ENCODE measurements at places on chromosomes 3 and 15. TPM values are rescaled to one million over a fixed set of nuclear protein-coding genes. Genes with fewer than 3 reads are reported as not detected.

GRCh38 chr3:158249183-158249582 lies 139.3 kb downstream of the RSRC1 start:
- no peak for DNase-seq
- H3K4me3 ChIP-seq = no peak overlapping the region

- peaks cover 28% of the 10 kb centered on the region for H3K4me1 ChIP-seq
- peak overlapping the region; percentile 15 for H3K27ac ChIP-seq
- no peak overlapping the region for H3K4me3 ChIP-seq
- H3K27me3 ChIP-seq = no peaks in the 10 kb centered on the region
Measured at GRCh38 chr3:120147072-120147871, 53.0 kb upstream of the GSK3B start.

DNA sequence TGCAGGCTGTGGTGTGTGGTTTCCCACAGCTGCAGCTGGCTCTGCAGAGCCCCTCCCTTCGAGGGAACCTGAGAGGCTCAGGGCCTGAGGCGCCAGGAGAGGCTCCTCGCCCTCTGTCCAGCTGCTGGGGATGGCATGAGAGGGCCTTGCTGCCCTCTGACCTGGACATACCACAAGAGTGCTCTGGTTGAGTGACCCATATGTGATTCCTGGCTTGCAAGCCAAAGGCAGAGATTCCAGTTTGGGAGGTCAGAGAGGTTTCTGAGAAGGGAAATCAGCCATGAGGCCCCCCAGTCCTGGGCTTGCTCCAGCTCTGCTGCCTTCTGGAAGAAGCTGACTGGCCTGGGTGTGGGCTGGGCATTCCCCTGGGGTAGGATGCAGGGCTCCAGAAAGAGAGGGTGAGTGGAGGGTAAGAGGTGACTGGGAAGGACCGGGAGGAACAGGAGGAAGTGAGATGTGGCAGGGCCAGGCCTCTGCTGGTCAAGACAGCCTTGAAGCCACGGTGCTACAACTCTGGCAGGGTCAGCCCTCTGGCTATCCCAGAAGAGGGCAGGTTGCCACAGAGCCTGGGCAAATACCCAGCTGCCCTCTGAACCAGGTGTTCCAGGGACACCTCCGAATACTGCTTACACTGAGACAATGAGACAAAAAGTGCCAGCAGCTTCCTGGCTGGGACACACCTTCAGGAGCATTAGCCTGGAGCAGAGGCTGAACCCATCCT lies 16.0 kb upstream of the SRP14 start:
- peak overlapping the region; percentile 53 for H3K4me3 ChIP-seq
- DNase-seq = peak; percentile 79
- no peaks in the 10 kb centered on the region for H3K36me3 ChIP-seq
- H3K4me1 ChIP-seq = peaks cover 79% of the 10 kb centered on the region
- H3K27ac ChIP-seq = peak overlapping the region; percentile 94
- H3K27me3 ChIP-seq = no peaks in the 10 kb centered on the region

GRCh38 chr3:5162102-5162501 lies 25.4 kb upstream of the EDEM1 start:
- no peaks in the 10 kb centered on the region for H3K27me3 ChIP-seq
- H3K36me3 ChIP-seq = peaks cover 2% of the 10 kb centered on the region
- H3K27ac ChIP-seq = peak overlapping the region; percentile 80
- DNase-seq = no peak
- peaks cover 16% of the 10 kb centered on the region for H3K4me1 ChIP-seq

GRCh38 chr3:113514265-113514769 lies 639 bp downstream of the SPICE1 start:
- peak overlapping the region; percentile 91 for H3K4me3 ChIP-seq
- H3K27ac ChIP-seq = peak overlapping the region; percentile 97
- no peaks in the 10 kb centered on the region for H3K27me3 ChIP-seq
- H3K4me1 ChIP-seq = peaks cover 6% of the 10 kb centered on the region
- peak; percentile 17 for DNase-seq

DNA sequence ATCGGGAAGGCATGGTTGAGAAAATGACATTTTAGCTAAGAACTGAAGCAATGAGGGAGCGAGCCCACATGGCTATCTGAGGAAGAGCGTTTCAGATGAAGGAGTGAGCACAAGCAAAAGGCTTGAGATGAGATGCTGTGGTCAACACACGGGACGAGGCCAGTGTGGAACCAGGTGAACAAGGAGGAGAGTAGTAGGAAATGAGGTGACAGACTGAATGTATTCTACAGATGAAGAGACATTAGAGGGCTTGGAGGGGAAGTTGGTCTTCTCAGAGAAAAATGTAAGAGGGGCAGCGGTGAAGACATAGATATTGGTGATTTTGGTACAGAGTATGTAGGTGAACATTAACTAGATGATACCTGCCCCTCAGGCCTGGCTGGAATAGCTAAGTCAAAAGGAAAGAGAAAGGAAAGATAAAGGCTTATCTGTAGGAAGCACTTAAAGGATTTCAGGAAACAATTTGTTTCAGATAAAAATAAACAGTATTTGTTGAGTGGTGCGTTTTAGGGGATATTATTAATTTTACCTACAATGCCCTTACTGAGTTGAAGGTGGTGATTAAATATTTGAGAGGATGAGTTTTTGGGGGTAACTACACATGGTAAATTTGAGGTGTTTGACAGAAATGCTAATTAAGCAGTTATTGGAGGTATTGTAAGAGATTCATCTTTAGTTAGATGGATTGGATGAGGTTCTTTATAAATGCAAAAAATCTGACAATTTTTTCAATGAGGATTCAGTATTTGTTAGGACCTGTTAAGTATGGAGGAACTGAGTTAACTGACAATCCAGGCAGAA lies 57.0 kb downstream of the SLTM start:
- H3K36me3 ChIP-seq = peaks cover 45% of the 10 kb centered on the region
- H3K4me3 ChIP-seq = no peak overlapping the region
- H3K27ac ChIP-seq = no peak overlapping the region
- no peaks in the 10 kb centered on the region for H3K27me3 ChIP-seq

GRCh38 chr15:75232252-75232813 lies 25.8 kb upstream of the GOLGA6C start:
- H3K27ac ChIP-seq = no peak overlapping the region
- no peak for DNase-seq
- no peaks in the 10 kb centered on the region for H3K27me3 ChIP-seq
- H3K4me1 ChIP-seq = no peaks in the 10 kb centered on the region
- H3K36me3 ChIP-seq = no peaks in the 10 kb centered on the region

GRCh38 chr3:6962801-6963200 lies 101.9 kb downstream of the GRM7 start:
- H3K4me3 ChIP-seq = no peak overlapping the region
- H3K27ac ChIP-seq = no peak overlapping the region
- no peak for DNase-seq
- H3K27me3 ChIP-seq = no peaks in the 10 kb centered on the region
- H3K4me1 ChIP-seq = no peaks in the 10 kb centered on the region
- no peaks in the 10 kb centered on the region for H3K36me3 ChIP-seq

- DNase-seq = no peak
- H3K4me3 ChIP-seq = no peak overlapping the region
- no peaks in the 10 kb centered on the region for H3K4me1 ChIP-seq
- H3K27ac ChIP-seq = no peak overlapping the region
- H3K27me3 ChIP-seq = no peaks in the 10 kb centered on the region
Measured at GRCh38 chr3:38916706-38917105, 100.7 kb upstream of the SCN10A start.

- H3K4me3 ChIP-seq = no peak overlapping the region
- H3K36me3 ChIP-seq = no peaks in the 10 kb centered on the region
- no peak for DNase-seq
Measured at GRCh38 chr3:108334701-108335100, 38.4 kb downstream of the HHLA2 start.

GRCh38 chr3:192812743-192813383 lies 85.5 kb upstream of the FGF12 start:
- H3K36me3 ChIP-seq = no peaks in the 10 kb centered on the region
- no peaks in the 10 kb centered on the region for H3K27me3 ChIP-seq
- H3K4me1 ChIP-seq = no peaks in the 10 kb centered on the region
- no peak overlapping the region for H3K4me3 ChIP-seq
- H3K27ac ChIP-seq = no peak overlapping the region

GRCh38 chr3:143121241-143122088 lies 1.9 kb downstream of the CHST2 start:
- H3K4me3 ChIP-seq = peak overlapping the region; percentile 96
- peaks cover 12% of the 10 kb centered on the region for H3K27me3 ChIP-seq
- DNase-seq = peak; percentile 75
- H3K4me1 ChIP-seq = peaks cover 17% of the 10 kb centered on the region
- H3K27ac ChIP-seq = peak overlapping the region; percentile 3

DNA sequence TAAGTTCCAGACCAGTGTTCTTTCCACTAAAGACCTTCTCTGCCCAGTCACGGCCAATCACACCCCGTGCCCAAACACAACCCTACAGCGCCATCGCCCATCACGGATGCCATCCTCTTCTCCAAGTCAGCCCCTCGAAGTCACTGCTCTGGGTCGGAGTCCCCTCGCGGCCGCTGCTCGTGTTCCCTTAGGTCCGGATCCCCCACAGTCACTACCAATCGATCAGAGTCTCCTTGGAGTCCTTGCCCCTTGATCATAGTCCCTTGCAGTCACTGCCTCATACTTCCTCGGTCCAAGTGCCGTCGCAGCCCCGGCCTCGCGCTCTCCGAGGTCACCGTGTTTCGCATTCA lies 461 bp downstream of the PCYT1A start:
- H3K27ac ChIP-seq = peak overlapping the region; percentile 47
- no peak for DNase-seq
- no peaks in the 10 kb centered on the region for H3K36me3 ChIP-seq

DNA sequence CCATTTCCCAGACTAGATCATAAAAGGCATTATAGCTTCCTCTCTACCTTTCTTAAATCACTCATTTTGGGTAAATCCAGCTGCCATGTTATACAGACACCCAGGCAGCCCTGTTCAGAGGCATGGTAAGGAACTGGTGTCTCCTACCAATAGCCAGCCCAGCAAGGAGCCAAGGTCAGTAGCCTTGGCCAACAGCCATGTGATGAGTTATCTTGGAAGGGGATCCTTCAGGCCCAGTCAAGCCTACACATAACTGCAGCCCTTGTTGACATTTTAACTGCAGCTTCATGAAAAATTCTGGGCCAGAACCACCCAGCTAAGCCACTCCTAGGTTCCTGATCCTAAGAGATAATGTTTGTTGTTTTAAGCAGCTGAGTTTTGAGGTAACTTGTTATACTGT lies 29.0 kb upstream of the ZMAT3 start:
- H3K27me3 ChIP-seq = no peaks in the 10 kb centered on the region
- no peaks in the 10 kb centered on the region for H3K36me3 ChIP-seq
- no peak overlapping the region for H3K4me3 ChIP-seq
- no peak overlapping the region for H3K27ac ChIP-seq
- no peak for DNase-seq

GRCh38 chr15:72800833-72801481 lies 17.4 kb upstream of the ADPGK start:
- H3K36me3 ChIP-seq = no peaks in the 10 kb centered on the region
- DNase-seq = no peak
- peaks cover 4% of the 10 kb centered on the region for H3K4me1 ChIP-seq
- H3K27ac ChIP-seq = no peak overlapping the region

DNA sequence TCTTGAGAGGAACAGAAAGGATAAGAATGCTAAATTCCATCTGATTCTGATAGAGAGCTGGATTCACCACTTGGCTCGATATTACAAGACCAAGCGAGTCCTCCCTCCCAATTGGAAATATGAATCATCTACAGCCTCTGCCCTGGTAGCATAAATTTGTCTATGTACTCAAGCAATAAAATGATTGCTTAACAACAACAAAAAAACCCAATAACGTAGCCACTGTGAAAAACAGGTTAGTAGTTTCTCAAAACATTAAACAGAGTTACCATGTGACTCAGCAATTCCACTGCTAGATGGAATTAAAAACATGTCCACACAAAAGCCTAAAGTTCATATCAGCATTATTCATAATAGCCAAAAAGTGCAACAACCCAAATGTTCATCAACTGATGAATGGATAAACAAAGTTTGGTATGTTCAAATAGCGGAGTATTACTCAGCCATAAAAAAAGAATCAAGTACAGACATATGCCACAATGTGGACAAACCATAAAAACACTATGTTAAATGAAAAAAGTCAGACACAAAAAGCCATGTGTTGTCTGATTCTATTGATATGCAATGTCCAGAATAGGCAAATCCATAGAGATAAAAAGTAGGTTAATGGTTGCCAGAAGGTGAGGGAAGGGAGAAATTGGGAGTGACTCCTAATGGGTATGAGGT lies 16.8 kb downstream of the BCL2L10 start:
- H3K27ac ChIP-seq = no peak overlapping the region
- no peak overlapping the region for H3K4me3 ChIP-seq
- H3K27me3 ChIP-seq = no peaks in the 10 kb centered on the region
- no peaks in the 10 kb centered on the region for H3K4me1 ChIP-seq

DNA sequence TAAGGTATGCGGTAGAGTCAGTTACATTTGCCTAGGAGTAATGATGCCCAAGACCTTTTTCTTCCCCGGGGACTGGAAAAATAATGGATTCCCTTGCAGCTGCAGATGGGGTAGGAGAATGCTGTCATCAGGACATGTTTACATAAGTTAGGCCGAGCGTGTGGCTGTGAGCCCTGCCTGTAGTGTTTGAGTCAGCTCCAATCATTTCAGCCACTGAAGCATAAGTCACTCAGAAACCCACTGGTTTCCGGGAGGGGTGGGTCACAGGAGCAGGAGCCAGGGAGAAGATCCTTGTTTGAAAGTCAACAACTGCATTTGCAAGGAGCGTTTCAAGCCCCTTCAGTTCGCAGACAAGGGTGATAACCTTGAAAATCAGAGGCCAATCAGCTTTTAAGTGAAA lies 562.3 kb downstream of the MCTP2 start:
- H3K4me3 ChIP-seq = no peak overlapping the region
- H3K36me3 ChIP-seq = no peaks in the 10 kb centered on the region
- DNase-seq = no peak
- H3K4me1 ChIP-seq = no peaks in the 10 kb centered on the region
- no peaks in the 10 kb centered on the region for H3K27me3 ChIP-seq

- H3K4me3 ChIP-seq = no peak overlapping the region
- H3K27me3 ChIP-seq = no peaks in the 10 kb centered on the region
- H3K36me3 ChIP-seq = no peaks in the 10 kb centered on the region
- H3K27ac ChIP-seq = no peak overlapping the region
- H3K4me1 ChIP-seq = no peaks in the 10 kb centered on the region
Measured at GRCh38 chr3:67593761-67594234, 60.6 kb downstream of the SUCLG2 start.

GRCh38 chr3:13411186-13411860 lies 8.8 kb downstream of the NUP210 start:
- no peaks in the 10 kb centered on the region for H3K27me3 ChIP-seq
- H3K4me1 ChIP-seq = peaks cover 32% of the 10 kb centered on the region
- no peak overlapping the region for H3K27ac ChIP-seq
- H3K36me3 ChIP-seq = peaks cover 17% of the 10 kb centered on the region
- no peak for DNase-seq
- no peak overlapping the region for H3K4me3 ChIP-seq

- H3K36me3 ChIP-seq = no peaks in the 10 kb centered on the region
- no peaks in the 10 kb centered on the region for H3K27me3 ChIP-seq
- no peak overlapping the region for H3K27ac ChIP-seq
- H3K4me1 ChIP-seq = no peaks in the 10 kb centered on the region
Measured at GRCh38 chr3:120013481-120013880, 80.8 kb downstream of the GSK3B start.

SPINK8 gene
- 0.14 TPM for polyA plus RNA-seq

CCR5 gene
- 5.2 TPM for polyA plus RNA-seq

GOLGA8O gene
- polyA plus RNA-seq = 0.21 TPM

COL6A5 gene
- 0.05 TPM for polyA plus RNA-seq

KCNMB2 gene
- 0.09 TPM for polyA plus RNA-seq

SLC51A gene
- polyA plus RNA-seq = 2.1 TPM

CCDC80 gene
- polyA plus RNA-seq = 10.6 TPM

ALDH1A2 gene
- 1.8 TPM for polyA plus RNA-seq

IL17RB gene
- polyA plus RNA-seq = 2.7 TPM

CALML4 gene
- polyA plus RNA-seq = 18.3 TPM

Measured in thymus (tissue), 14 donors.